Posterior cingulate gyrus (tissue), 11 donors: ENCODE measurements at places on chromosomes 6 and 20.

DNA sequence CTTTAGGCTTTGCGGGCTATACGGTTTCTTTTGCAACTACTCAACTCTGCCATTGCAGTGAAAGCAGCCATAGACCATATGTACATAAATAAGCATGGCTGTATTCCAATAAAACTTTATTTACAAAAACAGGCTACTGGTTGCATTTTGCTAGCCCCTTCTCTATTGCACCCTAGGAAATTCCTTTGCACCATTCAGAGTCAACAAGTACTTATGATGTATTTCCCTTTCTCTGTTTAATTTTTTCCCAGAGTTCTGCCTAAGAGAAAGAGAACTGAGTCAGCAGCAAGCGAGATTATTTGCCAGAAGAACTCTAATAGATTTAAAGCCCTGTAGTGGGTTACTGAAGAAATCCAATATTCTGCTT, 33.8 kb downstream of the ADGRF1 start:
- no peak for DNase-seq

GRCh38 chr20:18052856-18053255, 4.9 kb downstream of the OVOL2 start:
- DNase-seq, result no peak

DNA sequence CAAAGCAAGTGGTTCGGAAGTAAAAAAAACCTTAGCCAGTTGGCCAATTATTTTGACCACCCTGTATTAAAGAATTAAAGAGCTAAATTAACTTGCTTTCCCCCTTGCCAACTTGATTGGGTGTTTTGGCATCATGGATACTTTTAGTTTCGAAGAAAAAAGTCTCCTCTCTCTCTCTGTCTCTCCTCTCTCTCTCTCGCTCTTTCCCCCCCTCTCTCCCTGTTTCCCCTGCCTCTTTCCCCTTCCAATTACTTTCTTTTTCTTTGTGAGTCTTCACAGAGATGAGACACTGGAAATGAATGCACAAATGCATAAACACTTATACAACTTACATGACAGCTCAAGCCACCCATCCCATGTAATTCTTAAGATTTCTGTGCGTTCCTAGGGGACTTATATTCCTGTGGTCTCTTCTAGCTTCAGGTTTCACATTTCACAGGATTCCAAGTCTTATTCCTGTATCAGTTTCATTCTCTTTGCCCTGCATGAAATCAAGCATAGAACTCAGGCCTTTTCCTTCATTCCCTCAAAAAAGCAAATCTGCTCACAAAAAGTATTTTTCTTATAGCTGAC, 32.9 kb upstream of the EYA4 start:
- no peak for DNase-seq

DNA sequence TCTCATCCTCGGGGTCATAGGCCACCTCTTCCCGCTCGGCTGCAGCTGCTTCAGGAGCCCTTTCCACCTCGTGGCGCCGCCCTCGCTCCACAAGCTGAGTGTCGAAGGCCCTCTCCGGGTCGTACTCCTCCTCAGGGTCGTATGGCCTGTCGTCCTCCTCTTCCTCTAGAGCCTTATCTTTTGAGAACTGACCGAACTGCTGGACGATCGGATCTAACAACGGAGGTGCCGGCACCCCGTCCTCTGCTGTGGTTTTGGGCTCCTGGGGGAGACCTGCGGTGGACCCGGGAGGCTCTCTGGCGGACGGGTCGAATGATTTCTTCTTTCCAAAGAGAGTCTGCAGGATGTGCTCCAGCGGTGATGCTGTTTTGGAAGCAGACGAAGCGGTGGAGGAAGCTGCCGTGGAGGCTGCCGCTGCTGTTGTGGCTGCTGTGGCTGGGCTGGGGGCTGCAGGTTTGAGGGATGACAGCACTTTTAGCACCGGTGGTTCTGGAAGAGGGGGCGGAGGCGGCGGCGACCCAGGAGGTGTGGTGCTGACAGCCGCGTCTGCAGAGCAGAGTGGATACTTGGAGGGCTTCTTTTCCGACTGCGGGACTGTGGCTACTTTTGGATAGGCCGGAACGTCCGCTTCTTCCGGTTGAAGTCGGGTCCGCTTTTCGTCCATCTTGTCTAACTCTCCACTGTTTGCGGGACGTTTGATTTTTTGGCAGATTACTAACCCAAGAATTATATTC, 20.2 kb upstream of the TCFL5 start:
- DNase-seq, result no peak

DNA sequence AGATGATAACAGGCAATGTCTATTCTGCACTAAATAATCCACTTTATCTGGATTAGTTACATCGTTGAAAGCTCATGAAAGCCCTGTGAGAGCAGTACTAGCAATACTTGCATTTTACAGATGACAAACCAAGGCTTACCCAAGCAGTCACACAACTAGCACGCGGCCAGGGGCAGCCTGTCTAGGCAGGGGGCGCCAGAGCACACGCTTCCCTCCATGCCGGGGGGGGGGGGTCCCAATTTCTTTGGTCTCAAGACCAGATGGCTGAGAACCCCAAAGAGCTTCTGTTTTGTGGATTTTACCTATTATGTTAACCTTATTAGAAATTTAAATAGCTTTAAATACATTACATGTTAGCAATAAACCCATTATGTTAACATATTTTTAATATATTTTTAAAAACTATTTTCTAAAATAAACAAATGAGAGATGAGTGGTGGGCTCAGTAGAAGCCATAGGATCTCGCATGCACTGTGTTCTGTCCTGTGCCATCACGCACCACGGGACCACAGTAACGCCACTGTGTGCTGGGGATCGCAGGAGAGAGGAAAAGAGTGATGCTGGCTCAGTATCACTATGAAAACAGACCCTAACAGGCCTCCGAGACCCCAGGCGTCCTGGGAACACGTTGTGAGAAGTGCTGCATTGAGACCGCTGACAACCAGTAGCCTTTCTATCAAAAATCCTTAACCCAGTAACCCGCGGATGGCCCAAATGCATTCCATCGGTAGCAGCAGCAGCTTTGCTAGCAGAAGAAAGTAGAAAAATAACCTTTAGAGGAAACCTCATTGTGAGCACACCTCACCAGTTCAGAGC, 5.3 kb upstream of the PRR18 start:
- no peak for DNase-seq

- DNase-seq, result no peak
These were observed 239.9 kb downstream of the HIVEP2 start for GRCh38 chr6:142705054-142705453.

DNA sequence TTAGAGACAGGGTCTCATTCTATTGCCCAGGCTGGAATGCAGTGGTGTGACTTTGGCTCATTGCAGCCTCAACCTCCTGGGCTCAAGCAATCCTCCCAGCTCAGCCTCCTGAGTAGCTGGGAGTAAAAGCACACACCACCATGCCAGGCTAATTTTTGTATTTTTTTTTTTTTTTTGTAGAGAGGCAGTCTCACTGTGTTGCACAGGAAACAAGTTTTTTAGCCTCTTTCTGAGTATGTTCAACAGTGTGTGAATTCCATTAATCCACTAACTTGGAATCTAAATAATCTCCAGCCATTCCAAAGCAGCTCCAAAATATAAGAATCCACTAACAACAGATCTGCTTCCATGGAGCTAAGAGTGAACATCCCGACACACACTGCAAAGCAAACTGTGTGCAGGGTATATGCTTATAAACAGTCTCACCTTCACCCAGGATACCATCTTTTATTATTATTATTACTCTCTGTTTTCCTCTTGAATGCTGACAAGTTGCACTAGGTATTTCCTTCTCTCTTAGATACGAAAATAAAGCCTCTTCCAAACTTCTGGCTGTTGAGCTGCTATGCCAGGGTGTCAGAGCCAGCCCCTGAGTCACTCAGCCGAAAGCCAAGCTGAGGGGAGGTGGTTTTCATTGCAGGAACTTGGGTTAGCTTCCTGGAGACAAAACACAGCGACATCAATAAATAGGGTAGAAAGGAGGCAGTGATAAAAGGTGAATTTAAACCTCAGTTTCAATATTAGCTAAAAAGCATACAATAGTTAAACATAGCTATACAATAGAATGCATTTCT, 264.9 kb downstream of the HIVEP2 start:
- DNase-seq, result no peak

GRCh38 chr20:31919410-31920155, 32.3 kb downstream of the PDRG1 start:
- no peak for DNase-seq

DNA sequence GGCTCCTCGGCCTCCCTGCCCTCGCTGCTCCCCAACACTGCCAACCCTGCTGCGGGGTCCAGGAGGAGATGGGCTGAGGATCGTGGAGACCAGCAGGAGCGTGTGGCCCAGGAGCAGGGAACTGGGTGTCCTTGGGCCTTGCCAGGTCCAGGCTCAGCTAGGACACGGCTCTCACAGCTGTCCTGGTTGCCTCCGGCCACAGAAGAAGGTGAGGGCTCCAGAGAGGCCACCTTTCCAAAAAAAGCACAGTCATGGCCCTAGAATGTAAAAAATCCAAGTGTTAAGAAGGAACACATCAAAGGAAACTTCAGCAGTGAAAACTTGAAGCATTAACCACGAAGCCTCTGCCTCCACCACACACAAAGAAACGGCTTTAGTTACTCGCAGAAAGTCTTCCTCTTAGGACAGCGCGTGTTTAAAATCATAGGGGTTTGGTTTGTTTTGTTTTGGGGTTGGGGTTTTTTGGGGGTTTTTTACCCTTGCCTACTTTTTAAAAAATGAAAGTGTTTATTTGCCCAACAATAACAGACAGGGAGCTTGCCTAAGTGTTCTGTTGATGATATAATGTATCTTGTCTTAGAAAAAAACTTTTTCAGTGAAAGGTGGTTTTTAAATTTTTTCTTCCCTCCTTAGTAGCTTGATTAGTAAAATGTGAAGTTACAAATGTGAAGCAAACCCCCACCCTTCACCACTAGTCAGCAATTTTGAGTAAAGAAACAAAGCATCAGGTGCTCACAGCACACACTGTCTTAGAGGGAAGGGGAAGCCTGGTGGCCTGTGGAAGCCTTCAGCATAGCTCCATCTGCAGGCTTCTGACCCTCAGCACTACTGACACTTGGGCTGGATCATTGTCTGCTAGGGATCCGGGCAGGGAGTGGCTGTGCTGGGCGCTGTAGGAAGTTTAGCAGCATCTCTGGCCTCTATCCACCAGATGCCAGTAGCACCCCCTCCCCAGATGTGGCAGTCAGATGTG, 60.0 kb downstream of the PTPN1 start:
- no peak for DNase-seq

GRCh38 chr6:53986721-53987521, 124.3 kb upstream of the MLIP start:
- no peak for DNase-seq

- no peak for DNase-seq
These were observed 833.4 kb upstream of the MAP3K7 start for GRCh38 chr6:91420243-91420642.

DNA sequence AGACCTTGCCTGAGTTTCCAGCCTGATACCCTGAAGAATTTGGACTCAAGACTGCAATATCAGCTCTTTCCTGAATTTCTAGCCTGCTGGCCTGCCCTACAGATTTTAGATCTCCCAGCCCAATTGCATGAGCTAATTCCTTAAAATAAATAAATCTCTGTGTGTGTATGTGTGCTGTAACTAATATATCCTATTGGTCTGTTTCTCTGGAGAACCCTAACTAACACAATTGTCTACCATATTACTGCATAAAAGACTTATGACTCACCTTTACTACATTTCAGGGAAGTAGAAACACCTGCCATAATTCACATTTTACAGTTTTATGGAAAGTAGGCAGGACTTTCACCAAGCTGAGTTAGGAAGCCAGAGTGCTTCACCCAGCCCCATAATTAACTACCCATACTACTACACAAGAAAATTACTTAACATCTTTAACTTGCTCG, 90.7 kb upstream of the BEND6 start:
- DNase-seq, result no peak

DNA sequence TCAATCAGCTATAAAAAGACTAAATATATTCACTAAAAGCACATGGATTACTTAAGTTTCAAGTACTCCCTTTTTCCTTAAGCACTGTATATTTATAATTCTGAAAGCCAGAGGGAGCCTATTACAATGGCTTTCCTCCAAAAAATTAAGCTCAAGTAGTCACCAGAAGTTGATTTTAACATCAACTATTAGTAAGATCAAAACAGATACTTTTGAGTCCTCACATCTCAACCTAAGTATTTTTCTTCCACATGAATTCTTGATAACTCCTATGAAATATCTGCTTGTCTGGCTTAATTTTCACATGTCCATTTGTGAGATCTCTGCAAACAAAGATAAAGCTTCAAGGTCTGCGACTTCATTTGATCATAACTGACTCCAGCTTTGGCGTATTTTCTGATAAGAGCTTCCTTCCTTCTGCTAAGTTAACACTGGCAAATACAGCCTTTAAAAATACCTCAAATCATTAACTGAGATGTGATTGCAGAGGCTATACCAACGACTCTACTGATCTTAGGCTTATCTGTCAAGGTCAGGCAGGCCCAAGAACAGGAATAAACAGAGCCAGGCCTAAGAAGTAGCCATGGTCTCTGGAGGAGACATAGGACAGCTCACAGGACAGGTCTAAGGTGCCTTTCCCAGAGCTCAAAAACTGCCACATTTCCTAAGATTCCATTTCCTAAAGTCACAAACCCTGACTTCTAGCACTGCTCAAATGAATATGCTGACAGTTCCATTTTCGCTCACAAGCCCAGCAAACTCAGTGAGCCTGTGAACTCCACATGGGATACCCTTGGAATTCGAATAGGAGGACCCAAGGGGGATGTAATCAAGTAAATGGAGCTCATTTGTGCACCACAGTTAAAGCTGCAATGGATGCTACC, 10.0 kb downstream of the SNX5 start:
- no peak for DNase-seq

DNA sequence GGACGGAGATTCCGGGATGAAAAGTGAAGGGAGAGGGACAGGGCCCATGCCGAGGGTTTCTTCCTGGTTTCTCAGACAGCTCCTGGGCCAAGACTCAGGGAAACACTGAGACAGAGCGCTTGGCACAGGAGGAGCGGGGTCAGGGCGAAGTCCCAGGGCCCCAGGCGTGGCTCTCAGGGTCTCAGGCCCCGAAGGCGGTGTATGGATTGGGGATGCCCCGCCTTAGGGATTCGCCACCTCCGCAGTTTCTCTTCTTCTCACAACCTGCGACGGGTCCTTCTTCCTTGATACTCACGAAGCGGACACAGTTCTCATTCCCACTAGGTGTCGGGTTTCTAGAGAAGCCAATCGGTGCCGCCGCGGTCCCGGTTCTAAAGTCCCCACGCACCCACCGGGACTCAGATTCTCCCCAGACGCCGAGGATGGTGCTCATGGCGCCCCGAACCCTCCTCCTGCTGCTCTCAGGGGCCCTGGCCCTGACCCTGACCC, 55.0 kb upstream of the HLA-A start:
- DNase-seq, result no peak

GRCh38 chr6:1113916-1114540, 197.9 kb upstream of the FOXQ1 start:
- DNase-seq, result no peak

DNA sequence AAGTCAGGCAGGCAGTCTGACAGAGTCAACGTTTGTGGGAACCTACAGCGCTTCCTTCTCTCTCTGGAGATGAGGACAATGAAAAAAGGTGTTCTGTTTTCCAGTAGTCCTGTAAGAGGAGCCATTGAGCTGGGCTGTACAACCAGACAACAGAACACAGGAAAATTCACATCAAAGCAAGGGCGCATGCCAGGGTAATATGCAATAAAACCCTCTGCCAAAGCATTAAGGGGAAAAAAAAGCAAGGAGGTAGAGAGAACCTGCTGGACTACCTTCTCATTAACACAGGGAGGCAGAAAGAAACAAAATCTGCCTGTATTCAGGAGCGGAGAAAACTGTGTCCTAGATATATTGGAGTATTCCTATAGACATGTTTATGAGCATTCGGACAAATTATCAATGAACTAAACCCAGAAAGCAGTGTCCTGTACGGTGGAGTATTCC, 1.3 kb downstream of the RNF24 start:
- DNase-seq, result no peak
